Omental fat pad (tissue), 4 donors: ENCODE measurements at places on chromosomes 1 and 21. TPM values are rescaled to one million over a fixed set of nuclear protein-coding genes. Genes with fewer than 3 reads are reported as not detected.

Gene NEXN
- total RNA-seq = 20.1 TPM

Gene LCE1B
- total RNA-seq = not detected

DNA sequence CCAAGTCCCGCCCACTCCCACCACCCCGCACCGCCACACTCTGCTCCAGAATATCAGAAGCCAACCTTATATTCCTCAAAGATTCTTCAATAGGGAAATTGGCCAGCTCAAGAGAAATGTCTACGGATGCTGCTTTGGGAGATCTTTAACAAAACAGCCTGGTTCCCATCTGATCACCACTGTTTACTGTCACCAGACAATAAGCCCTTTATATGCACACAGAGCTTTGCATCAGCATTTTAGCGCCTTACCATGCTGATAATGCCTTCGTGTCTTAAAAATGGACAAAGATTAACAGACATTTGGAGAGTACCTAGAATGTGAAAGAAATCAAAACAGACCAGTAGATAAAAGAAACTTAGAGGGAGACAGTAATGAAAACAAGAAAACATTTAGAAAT, 141.7 kb upstream of the SYT6 start:
- no peak for DNase-seq

- DNase-seq = no peak
Observed at GRCh38 chr1:229064320-229065168, 206.4 kb upstream of the RAB4A start.

DNA sequence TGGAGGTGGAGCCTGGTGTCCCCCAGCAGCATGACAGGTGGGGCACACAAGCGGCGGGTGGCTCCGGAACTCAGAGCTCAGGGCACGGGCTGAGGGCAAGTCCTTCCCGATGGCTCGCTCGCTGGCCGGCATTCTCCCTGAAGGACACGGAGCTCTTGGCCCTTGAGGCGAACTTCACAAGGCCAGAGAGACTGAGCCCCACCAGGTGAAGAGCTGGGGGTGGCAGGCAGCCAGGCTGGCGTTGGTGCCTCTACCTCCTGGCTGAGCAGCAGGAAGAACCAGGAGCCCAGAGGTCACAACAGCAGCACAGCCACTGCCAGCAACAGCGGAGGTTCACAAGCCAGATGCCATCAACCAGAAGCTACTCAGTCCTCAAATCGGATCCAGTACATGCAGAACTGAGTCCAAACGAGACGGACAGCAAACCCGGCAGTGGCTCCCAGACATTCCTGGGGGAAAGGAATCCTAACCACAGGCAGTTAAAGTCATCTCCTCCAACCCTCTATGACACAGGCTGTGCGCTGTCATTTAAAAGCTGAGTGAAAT, 54.1 kb downstream of the NPHP4 start:
- DNase-seq = no peak

DNA sequence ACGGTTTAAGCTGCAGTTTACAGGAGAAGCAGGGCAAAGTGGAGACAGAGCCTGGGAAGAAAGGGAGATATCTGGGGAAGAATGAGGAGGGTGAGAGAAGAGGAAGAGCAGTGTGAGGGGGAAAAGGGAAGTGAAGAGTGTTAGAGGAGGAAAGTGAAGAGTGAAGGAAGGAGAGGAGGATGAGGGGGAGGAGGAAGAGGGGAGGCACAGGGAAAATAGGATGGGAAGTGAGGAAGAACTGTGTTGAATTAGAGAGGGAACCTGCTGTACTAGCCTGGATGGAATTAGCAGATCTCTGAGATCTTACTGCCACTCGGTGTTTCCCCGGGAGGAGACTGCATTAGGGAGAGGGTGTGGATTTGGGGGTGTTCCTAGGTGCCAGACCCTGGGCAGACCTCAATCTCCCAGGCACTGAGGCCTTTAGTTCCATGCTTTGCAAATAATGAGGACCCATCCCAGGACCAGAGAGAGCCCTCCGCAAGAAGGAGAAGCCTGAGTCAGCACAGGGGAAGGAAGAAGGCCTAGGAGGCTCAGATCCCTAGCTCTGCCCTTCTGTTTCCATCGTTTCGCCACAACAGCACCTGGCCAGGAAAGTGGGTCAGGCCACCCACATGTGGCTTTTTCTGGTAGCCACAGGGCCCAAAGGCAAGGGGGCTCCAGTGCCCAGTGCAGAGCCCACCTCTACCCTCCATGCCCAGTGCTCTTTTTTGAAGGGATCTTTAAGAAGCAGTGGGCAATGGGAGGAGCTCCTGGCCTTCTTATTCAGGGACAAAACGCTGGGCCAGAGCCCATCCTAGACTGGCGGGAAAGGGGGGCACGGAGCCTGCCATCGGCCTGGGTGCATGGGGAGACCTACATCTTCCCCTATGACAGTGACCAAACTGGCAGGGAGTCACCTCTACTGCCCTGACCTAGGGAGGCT, 2.0 kb downstream of the LRRN2 start:
- no peak for DNase-seq

Gene FAM163A
- total RNA-seq = 0.56 TPM

DNA sequence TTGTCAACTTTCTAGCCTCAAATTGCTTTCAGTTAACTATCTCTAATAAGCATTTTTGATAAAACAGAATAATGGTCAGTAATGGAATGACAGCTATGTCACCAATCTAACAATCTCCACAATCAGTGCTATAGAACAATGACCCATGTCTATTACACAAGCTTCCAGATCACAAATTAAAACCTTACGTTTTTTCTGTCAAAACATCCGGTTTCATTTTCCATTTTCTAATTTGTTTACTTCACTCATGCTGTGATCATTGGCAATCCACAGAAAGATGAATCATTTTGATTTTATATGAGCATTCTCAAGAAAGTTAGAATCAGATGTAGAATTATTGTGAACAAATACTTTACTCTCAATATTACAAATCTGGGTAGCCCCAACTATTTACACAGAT, 80.3 kb downstream of the KCNT2 start:
- DNase-seq = no peak

DNA sequence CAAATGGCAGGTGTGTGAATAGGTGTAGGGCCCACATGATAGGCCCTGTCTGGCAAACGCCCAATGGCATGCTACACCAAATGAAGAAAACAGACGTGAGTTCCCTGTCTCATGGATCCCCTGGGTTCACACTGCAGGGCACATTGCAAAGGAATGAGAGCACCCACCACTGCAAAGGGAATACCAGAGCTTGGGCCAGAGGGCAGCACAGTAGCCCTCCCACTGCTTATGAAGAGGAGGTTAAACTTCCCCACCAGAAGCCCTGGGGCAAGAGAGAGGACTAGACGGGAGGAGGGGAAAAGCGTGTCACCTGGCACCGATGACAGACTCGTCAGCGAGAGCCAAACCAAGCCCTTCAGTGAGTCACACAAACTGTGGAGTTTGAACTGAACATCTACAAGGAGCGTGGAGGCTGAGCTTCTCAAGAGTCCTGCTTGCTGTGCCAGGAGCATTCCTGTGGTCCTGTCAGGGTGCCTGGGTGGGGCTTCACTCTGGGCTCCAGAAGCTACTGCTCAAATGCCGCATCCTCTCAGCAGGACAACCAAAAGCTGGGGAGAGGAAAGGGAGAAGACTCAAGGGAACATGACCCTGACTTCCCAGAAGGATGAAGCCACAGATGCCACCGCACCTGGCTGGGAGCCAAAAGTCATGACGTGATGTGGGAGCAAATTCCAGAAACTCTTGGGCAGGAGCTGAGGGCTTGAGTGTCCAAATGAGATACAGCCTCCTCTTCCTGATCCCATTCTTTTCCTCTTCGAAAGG, 61.1 kb downstream of the TOMM20 start:
- DNase-seq = peak; percentile 82

Gene CTH
- 13.3 TPM for total RNA-seq

DNA sequence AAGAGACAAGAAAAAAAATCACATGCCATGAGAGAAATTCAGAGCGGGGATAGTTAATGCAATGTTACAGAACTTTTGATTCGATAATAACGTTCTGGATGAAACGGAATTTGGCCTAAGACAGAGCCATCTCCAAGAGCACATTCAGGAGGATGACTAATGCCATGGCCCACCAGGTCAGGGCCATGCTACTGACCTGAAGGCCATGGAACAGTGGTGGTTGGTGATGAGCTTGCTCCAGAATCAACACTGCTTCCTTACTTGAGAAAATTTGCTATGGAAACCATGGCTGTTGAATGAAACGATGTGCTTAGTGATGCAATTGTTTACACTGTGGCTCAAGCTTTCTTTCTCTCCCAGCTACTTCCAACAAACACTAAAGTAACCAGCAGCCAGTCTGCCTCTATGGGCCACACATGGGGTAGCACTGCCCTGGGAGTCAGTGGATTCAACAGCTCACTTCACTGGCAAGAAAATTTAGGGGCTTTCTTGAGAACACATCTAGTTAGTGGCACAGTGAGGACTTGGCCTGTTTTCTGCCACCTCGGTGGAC, 299.1 kb downstream of the PCP4 start:
- DNase-seq = no peak

- DNase-seq = no peak
Observed at GRCh38 chr1:8135250-8135649, 109.1 kb upstream of the ERRFI1 start.

- no peak for DNase-seq
Observed at GRCh38 chr1:25794325-25794724, 5.7 kb upstream of the SELENON start.

GRCh38 chr21:46606427-46606813, 1.5 kb upstream of the S100B start:
- DNase-seq = no peak

Gene ATF3
- 229 TPM for total RNA-seq

DNA sequence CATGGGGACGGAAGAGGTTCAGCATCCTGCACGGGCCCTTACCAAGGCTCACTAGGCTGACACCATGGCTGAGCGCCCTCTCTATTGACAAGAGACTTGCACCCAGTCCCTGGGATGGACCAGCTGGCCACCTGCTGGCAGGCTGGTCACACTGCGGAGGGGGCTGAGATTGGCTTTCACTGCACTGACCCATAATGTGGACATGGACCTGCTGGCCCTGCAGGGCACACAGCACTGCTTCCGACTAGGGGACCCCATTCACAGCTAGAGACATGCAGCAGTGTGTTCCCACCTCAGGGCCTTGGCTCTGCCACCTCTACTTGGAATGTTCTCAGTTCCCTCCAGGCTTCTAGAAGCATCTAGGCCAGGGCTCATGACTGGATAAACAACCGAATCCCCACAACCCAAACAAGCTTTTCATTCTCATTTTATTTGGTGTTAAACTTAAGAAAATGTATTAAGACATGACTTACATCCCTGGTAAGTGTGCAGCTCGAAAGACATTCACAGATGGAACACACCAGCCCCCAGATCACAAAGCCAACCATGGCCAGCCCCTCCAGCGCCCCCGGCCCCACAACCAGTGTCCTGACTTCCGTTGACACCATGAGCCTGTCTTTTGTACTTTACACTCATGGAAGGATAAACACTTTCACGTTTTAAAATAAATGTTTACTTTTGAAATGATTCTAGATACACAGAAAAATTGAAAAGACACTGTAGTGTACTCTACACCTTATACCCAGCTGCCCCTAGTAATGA, 9.3 kb upstream of the SRARP start:
- DNase-seq = no peak

Gene ANKRD35
- 1.9 TPM for total RNA-seq

Gene OR2M3
- total RNA-seq = not detected

DNA sequence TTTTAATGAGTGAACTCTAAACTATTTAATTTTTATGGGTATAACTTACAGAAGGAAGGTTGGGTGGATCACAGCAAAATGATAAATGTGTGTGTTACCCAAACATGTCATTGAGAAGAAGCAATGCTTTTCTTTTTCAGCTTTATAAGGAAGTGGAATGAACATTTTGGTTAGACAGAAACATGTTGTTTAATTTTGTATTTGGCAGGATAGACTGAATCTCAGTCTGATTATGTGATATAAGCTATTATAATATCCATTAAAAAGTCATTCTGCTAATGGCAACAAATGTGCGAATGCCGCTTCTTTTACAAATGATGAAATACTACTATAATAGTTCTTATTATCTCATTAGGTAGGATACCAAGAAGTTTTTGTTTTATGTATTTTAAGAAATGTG, 281.9 kb upstream of the ZRANB2 start:
- no peak for DNase-seq

DNA sequence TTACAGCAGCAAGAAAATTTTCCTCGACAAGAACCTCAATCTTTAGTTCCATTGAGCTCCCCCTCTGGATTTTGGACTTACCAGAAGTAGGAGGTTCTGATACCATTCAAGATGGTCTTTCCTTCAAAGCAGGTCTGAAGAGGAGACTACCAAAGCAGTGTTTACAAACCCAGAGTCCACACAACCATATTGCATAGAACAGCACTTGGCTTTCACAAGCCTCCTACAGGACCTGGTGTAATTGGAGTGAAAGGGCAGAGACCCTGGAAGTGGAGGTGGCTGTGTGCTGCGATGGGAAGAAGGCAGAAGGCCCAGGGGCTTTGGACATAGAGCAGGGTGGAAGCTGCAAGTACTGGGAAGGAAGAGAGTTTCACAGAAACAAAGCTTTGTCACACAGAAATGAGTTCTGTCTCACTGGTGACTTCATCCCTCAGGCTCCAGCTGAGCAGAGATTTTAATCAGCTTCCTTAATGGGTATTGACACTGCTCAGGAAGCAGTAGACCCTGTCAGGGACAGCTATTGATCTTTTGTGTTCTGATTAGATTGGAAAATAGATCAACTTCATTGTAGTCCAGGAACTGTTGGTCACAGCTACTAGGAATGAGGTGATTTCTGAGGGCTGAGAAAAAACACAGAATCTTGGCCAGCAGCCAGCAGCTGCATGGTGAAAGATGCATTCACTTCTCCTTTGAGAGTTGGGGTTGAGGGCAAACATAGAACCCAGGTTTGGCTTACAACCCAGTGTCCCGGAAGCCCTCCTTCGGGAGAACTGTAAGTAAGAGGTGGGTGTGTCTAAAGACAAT, 124.0 kb downstream of the SYT2 start:
- no peak for DNase-seq
